ENCODE measurements at places on chromosomes 1 and 21. TPM values are rescaled to one million over a fixed set of nuclear protein-coding genes. Genes with fewer than 3 reads are reported as not detected.

GRCh38 chr1:172893146-172893841 is 157.4 kb downstream of the TNFSF18 start:
- no peak for DNase-seq

WNT9A gene
- 1.9 TPM for total RNA-seq

ARTN gene
- 0.91 TPM for total RNA-seq

DNA sequence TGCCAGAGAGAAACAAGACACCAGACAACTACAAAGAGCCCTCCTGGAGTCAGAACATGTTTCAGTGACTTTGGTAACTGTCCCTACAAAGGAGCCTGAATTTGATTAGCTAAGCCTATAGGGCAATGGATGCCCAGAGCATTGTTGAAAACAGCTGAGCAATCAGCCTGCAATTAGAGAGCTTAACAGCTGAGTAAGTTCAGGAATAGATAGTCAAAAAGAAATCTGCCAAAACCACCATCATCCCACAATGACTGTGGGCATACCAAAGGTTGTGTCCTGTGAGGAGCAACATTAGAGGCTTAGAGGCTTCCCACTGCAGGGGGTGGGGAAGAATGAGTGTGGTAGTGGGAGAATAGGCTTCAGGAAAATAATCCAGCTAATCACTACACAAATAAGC is 32.1 kb downstream of the SH3BP5L start:
- DNase-seq, result no peak

DNA sequence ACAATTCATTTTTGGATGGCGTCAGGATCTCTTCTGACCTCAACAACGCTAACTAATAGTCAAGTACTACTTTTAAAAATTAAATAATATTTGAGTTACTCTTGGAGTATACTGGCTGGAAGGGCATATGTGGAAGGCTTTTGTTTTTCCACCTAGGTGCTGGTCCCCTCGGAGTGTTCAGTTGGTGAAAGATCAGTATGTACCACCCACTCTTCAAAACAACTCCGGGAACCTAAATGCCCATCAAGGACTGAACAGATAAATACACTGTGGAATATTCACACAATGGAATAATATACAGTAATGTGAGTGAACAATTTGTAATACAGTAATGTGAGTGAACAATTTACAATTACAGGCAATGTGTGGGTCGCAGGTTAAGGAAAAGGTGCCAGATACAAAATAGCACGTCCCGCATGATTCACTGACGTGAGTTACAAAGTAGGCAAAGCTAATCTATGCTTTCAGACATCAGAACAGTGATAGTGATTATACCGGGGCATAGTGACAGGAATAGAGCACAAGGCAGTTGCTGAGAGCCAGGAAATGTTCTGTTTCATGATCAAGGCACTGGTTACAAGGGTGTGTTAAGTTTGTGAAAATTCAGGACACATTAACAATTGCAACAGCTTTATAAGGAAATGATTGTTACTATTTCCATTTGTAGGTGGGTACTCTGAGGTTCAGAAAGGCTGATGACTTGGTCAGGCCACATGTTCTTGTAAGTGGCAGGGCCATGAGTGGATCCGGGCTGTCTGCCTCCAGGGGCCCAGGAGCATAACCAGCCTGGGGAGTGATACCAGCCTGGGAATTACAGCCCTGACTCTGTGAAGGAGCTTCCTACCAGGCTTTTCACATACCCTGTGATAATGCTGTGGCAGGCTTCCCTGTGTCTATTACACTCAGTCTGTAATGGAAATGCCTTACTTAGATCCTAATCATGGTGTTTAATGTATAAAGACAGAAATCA is 59.3 kb upstream of the ABCD3 start:
- DNase-seq, result no peak

SRGAP2 gene
- total RNA-seq, result 125 TPM

GRCh38 chr21:39633770-39634181 is 21.0 kb downstream of the B3GALT5 start:
- DNase-seq, result no peak

- DNase-seq, result no peak
Observed at GRCh38 chr1:116514708-116515525, 55.9 kb downstream of the CD58 start.

OR14A2 gene
- not detected for total RNA-seq

SLC1A7 gene
- total RNA-seq, result not detected

GRCh38 chr1:21781815-21782348 is 1.1 kb downstream of the USP48 start:
- no peak for DNase-seq

DNA sequence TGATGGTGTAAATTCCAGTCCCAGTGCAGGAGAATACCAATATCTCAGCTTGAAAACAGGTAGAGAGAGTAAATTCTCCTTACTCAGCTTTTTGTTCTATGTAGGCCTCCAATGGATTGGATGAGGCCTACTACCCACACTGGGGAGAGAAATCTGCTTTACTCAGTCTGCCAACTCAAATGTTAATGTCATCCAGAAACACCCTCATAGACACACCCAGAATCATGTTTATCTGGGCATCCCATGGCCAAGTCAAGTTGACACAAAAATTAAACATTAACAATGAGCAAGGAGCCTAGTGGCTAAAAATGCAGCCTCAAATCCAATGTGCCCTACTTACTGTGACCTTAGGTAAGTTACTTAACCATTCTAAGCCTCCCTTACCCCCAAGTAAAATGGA is 6.9 kb upstream of the HLX start:
- no peak for DNase-seq

- no peak for DNase-seq
Observed at GRCh38 chr1:216805233-216805632, 82.0 kb upstream of the ESRRG start.

CHD1L gene
- 14.8 TPM for total RNA-seq

DNA sequence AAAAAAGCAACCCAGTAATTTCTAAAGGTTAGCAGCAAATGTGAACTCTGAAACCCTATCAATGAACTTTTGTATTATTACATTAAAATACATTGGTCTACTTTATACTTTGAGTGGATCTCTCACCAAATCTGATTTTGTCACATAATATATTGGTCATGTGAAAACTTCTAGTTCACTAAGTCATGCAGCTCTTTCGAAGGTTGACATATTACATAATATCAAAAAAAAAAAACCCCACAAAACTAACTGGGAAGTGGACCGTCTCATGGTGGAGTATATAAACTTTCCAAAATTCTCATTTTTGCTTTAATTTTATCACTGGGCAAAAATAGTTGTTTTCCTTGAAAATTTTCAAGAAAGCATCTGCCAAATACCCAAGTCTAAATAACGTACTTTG is 50.4 kb downstream of the GATAD2B start:
- DNase-seq, result no peak

GRCh38 chr21:41234569-41234968 is 66.6 kb downstream of the BACE2 start:
- no peak for DNase-seq

DNA sequence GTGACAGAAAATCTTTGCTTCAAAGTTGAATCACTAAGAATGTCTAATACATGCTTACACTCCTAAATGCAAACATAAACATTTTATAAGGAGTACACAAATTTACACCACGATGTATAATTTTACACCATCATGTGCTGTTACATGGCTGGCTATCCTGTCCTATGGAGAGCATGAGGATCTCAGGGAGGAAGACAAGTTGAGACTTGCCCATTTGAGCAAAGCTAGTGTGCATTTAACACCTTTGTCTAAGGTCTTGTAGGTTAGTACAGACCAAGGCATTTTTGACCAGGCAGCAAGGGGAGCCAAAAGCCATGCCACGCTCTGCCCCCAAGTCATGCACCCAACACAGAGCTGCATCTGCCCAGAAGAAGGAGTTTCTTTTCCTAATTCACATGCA is 14.5 kb upstream of the COG2 start:
- DNase-seq, result no peak

CD1D gene
- 0.09 TPM for total RNA-seq

PPFIA4 gene
- 47.6 TPM for total RNA-seq

Data from cerebellum (tissue), 4 donors.